Stimulated activated CD8-positive, alpha-beta memory T cell treated with anti-CD3 and anti-CD28 coated beads, Interleukin-4, amount 100 ng/mL, for 24 hours (primary cell): ENCODE measurements at places on chromosomes 3 and 15.

GRCh38 chr15:82571722-82572222 lies 31.5 kb upstream of the RPS17 start:
- no peak for DNase-seq

- no peak for DNase-seq
These were observed 49.0 kb downstream of the SUCLG2 start for GRCh38 chr3:67605377-67605776.

- no peak for DNase-seq
These were observed 23.4 kb downstream of the GTF2E1 start for GRCh38 chr3:120765830-120766493.

DNA sequence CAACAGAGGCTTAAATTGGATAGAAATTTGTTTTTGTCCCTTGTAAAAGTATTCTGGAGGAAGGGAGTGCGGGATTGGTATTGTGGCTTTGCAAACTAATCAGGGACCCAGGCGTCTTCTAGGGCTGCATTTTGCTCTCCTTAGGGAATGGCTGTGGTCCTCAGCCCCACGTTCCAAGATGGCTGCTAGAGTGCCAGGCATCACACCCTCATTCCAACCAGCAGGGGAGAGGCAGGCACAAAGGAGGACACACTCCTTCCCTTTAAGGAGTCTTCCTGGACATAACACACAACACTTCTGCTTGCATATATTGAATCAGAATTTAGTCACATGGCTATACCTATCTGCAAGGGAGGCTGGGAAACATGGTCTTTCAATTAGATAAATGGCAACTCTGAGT lies 174.5 kb upstream of the LYSMD4 start:
- no peak for DNase-seq

- DNase-seq: no peak
These were observed 178.4 kb upstream of the CDIN1 start for GRCh38 chr15:36400936-36401585.

- DNase-seq: no peak
These were observed 27.6 kb downstream of the FAM3D start for GRCh38 chr3:58639001-58639400.

GRCh38 chr3:183481582-183481981 lies 53.2 kb upstream of the MCF2L2 start:
- no peak for DNase-seq

DNA sequence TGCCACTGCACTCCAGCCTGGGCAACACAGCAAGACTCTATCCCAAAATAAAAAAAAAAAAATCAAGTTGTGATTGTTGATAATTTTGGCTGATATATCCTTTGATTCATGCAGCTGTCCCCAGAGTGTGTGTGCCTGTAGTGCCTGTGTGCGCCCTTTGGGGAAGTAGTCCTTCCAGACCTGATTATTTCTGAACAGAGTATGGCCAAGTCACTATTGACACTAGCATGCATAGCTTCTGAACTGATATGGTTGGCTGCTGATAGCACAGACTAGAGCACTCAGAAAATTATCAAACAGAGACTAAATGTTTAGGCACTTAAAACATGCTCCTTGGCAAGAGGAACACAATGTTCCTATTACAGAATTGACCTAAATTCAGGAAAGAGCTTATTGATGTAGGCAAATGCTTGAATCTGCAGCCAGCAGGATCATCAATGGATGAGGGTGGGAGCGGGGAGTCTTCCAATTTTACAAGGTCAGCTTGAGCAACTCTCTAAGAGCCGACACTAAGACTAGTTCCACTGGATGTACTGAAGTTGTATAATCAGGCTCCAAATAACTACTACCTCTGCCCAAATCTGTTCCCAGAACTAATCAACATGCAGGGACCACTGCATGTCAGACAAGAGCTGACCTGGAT lies 17.7 kb upstream of the PTPN9 start:
- DNase-seq: no peak

- DNase-seq: no peak
These were observed 21.1 kb upstream of the GP9 start for GRCh38 chr3:129039271-129040038.

- DNase-seq: no peak
These were observed 9.7 kb upstream of the ARID3B start for GRCh38 chr15:74531144-74531811.

DNA sequence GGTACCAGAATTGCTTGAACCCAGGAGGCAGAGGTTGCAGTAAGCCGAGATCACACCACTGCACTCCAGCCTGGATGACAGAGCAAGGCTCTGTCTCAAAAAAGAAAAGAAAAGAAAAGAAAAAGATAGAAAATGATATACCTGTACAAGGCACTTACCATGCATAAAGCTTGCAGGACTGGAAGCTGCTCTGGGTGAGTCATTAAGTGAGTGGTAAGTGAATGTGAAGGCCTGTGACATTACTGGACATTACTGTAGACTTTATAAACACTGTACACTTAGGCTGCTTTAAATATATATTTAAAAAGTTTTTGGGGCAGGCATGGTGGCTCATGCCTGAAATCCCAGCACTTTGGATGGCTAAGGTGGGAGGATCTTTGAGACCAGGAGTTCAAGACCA lies 99.2 kb downstream of the SLMAP start:
- DNase-seq: no peak

GRCh38 chr3:47347217-47347801 lies 33.5 kb upstream of the PTPN23 start:
- DNase-seq: no peak

GRCh38 chr3:193827871-193828270 lies 234.9 kb downstream of the OPA1 start:
- no peak for DNase-seq

DNA sequence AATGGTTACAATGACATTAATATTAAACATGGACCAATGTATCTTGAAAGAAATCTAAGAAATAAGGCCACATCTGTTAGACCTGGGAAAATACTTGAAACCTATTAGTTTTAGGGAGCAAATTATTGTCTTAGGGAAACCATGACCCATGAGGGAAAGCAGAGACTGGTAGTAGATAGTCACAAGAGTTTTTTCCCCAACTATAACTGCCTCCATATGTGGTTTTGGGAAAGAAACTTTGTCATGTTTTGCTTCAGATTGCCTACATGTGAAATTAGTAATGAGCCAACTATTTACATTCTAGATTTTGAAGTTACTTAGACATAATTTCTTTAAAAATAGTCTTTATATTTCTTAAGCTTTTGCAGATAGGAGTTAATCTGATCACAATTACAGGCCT lies 474.9 kb downstream of the ROBO2 start:
- DNase-seq: no peak

DNA sequence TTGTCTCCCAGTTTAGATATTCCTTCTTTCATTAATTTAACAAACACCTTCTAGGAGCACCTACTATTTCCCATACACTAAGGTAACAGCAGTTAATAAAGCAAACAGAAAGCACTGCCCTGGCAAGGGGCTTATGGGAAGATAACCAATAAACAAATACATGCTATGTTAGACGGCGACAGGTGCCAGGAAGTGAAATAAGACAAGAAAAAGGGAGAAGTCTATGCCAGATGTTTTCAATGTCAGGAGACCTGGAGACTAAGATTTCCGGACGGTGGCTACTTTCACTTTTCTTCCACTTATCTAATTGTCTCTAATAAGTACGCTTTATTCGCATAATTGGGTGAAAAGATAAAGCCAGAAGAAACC lies 32.5 kb upstream of the ZNF445 start:
- no peak for DNase-seq

DNA sequence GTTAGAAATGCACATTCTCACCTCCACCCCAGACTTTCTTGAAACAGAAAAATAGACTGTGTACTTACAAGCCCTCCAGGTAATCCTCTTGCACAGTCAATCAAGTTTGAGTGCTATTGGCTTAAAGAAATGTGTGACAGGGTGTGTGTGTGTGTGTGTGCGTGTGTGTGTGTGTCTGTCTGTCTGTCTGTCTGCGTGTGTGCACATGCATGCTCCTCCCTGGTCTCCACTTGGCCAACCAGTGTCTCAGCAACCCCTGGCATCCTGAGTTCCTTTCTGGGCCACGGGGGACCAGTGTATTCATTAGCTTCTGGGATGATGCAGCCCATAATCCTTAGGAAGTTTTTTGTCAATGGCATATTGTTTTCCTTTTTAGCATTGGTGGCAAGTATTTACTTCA lies 128.8 kb upstream of the IL12A start:
- no peak for DNase-seq

GRCh38 chr15:75786575-75786947 lies 56.7 kb upstream of the UBE2Q2 start:
- no peak for DNase-seq

DNA sequence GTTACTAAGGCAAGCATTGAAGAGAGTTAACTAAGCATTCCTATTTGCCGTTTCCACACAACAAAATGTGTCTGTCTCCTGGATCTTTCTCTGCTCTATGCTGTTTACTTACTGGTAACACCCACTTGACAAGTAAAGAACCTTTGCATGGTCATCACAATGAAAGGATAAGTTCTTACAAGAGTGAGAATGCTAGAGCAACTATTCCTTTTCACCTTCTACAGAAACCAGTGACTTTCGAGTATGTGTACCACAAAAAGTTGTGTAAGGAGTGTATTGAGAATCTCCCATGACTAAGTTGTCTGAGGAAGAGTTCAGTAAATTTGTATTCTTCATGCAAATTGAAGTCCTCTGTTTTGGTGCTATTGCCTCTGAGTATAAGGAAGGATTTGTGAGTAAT lies 10.8 kb downstream of the TIPARP start:
- no peak for DNase-seq

GRCh38 chr3:178532476-178532875 lies 3.8 kb upstream of the KCNMB2 start:
- no peak for DNase-seq

DNA sequence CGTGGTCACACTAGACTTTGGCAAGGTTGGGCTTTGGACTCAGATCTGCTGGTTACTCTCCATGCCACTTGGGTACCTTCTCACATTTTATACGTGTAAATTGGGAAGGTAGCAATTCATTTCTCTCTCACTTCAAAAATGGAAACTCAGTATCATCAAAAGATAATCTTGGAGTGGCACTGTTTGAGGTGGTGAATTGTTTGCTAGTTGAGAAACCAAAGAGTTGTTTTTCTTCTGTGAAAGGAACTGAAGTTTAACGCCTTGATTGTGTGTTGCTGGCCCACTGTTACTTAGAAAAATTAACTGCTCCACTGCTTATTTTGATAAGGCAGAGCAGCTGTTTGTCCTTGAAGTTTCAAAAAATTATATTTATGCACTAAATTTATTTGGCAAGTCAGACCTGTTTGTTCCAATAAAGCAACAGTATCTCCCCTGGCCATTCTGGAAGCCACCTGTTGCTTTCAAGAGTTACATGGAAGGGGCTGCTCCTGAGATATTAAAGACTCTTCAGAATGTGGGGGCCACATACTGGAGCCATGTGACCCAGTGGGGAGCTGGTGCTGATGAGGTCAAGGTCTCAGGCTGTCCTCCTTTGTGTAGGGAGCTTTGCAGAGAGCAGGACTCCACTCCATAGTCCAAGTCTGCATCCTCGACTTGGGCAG lies 16.2 kb downstream of the PLCL2 start:
- no peak for DNase-seq

DNA sequence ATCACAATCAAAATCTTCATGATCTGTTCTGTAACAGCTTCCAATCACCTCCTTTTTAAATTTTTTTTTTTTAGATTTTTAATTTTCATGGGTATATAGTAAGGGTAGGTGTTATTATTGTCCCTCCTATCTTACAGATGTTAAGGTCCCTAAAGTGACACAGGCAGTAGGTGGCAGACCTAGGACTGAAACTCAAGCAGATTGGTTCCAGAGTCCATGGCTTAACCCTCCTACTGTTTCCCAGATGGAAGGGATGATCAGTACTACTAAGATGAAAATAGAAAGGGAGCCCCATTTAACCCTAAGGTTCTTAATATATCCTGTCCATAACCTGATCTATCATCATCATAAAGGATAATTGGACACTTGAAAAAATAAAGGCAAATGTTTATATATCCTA lies 57.1 kb downstream of the CHAC1 start:
- no peak for DNase-seq

DNA sequence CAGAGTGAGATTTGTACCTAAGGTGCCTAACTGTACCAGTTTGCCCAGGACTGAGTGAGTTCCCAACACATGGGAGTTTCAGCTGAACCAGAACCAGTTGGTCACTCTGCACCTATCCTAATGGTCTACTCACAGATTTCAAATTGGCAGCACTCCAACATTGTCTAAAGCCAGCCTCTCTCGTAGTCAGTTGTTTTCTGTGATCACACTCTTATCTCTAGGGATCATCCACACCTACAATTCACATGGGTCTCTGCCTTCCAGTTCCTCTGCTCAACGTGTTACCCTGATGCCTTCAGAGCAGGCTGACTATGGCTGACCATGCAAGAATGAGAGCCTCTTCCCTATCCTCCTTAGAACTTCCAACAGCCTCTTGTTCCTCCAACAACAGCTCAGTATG lies 624.8 kb downstream of the NTRK3 start:
- DNase-seq: no peak

DNA sequence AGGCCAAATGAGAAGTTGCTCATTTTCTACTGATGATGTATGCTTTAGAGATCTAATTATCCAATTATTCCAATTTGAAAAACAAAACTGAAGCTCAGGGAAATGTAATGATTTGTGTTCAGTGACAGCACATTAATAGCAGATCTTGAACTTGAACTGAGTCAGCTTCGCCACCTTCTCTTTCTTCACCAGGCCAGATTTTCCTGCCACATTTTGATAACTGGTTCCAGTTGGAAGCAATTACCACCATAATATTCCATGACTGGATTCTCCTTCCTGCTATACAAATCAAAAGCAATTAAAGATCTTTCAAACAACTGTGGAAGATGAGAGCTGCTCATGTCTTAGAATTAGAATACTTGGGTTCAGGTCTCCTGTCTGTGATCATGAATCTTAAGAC lies 334.1 kb downstream of the RBMS3 start:
- no peak for DNase-seq

DNA sequence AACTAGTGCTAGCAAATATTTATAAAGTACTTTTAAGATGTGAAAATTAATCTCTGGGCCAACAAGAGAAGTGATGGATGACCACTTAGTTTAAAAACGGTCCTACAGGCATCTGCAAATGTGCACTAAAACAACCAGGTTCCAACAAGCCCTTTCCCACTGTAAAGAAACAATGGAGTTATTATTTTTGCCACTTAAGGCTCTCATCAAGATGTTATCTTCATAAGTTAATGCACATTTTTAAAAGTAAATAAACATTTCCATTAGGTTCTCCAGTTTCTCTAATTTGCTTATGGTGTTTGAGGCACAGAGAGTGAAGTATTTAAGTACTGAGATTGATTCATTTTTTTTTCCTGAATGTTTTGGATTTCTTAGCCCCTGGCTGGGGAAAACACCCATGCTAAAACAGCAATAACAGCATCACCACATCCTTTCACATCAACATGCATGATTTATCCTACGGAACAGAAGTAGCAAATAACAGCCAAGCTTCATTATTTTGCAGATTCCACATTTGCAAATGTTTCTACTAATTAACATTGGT lies 20.8 kb downstream of the ABI3BP start:
- no peak for DNase-seq

DNA sequence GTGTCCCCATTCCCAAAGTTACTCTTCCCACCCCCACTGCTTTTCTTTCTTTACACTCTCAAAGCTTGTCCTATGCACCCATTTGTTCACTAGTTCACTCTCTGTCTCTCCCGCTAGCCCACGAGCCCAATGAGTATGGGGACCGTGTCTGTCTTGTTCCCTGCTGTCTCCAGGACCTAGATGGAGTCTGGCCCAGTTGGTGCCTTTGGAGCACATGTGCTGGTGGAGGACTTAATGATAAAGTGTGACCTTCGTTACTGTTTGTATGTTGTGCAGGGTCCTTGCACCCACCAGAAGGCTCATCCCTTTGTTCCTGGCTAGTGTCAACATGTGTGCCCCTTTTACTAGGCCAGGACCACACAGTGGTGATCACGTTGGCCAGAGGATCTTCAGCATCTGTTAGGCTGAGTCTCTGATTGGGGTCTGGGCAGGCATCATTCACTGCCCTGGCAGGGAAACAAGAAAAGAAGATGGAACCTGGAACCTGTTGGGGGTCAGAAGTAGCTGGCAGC lies 7.4 kb downstream of the CISH start:
- DNase-seq: no peak
